Tongue (tissue), 3 donors: ENCODE measurements at places on chromosomes 5 and 9.

DNA sequence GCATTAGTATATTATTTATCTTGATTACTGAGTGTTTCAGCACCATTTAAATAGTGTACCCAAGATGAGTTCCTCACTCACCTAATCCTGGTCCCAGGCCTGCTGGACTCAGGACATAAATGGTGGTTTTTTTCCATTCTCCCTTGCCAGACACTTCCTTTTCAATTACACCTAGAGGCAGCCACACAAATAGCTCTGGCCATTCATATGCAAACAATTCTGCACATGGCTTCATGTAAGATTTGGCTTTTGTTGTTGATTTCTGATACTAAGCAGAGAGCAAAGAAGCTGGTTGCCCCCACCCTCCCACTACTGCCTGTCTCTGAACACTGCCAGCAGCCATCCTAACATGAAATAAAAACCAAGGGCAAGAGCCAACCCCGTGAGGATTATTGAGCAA is 180.4 kb downstream of the SEMA5A start:
- no peak for DNase-seq

DNA sequence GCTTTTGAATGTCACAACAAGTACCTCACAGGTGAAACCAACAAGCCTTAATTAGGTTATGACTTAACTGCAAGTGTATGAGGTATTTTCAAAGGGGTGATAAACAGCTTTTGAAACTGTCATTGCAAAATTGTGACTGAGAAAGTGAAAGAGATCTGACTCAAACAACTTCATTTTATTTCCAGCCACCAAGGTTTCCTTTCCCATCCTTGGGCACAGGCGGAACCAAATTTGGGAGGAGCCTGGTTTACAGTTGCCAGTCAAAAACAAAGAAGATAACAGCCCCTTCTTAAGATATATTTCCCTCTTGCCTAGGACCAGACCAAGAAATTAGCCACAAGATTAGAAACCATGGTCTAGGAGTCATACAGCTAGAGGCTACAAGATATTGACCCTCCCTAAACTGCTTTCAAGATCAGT is 417.1 kb downstream of the CSNK1G3 start:
- no peak for DNase-seq

DNA sequence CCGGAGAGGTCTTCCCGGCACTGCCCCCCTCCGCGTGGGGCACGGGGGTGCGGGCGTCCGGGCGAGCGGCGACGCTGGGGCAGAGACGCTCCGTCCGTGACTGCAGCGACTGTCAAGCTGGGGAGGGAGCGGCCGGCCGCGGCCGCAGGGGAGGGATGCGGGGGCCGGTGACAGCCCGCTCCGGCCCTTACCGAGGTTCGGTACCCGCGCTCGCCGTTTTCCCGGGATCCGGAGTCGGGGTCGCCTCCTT is 400 bp downstream of the KDM4C start:
- DNase-seq, result no peak

DNA sequence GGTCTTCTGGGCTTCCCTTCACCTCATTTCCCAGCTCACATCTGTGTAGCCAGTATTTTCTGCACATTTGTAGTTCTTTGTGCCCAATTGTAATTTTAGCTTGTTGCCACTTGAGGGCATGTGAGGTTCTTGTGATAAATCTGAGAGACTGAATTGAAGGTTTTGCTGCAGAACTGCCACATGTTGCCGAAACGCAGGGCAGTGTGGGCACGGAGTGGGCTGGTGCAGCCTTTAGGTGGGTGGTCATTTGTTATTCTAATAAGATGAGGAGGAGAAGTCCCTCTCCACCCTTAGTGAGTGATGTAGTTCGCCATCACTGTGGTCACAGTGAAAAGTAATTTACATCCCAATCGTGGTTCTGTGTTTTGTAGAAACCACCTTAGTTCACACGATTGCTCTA is 21.2 kb downstream of the OTULIN start:
- DNase-seq, result peak; percentile 75

DNA sequence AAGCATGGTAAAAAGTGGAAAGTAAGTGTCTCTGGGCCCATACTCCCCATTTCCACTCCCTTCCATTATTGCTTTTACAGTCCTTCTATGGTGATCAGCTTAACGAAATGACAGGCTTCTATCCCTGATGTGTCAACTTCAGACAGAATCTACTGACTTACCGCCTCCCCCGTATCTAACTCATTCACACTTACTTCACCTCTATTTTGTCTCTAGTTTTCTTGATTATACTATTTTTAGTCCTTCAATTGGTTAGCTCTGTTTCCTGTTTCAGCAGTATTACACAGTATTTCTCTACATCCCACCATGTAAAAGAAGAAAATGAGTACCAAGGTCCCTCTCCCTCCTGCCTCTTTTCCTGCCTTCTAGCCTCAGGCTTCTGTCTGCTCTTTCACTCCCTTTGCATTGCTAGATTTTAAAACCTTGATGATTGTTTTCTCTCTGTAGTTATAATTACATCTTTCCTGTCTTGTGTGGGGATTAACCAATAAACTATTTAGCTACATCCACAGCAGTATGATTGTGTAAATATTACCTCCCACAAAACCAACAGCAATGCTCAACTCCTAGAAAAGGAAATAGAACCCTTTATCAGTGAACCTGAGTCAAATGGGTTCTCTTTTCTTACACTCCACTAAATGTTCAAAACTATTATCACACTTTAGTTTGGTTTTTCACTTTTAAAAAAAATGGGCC is 53.4 kb downstream of the GNAQ start:
- no peak for DNase-seq
